ENCODE measurements at places on chromosomes 12 and 14.

DNA sequence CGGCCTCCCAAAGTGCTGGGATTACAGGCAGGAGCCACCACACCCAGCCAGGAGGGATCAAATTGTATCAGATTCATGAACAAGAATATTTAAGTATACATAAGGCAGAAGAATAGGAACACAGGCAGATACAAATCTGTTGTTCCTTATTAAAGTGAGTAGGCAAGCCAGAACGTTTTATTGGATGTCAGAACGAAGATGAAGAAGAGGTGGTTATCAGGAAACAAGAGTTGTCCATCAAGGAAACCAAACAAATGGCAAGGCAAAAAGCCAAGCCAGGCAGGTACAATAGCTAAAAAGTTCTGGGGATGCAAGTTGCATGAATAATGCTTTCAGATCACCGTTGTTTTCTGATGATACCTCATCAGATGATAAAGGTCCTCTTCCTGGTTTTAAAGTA lies 31.1 kb upstream of the BAZ1A start:
- peaks cover 2% of the 10 kb centered on the region for H3K4me1 ChIP-seq
- no peak for DNase-seq

- H3K36me3 ChIP-seq, result no peaks in the 10 kb centered on the region
- no peak overlapping the region for H3K27ac ChIP-seq
- H3K4me3 ChIP-seq, result no peak overlapping the region
- H3K4me1 ChIP-seq, result no peaks in the 10 kb centered on the region
These were observed 49.2 kb downstream of the LIN52 start for GRCh38 chr14:74133833-74134481.

GRCh38 chr12:1851151-1851701 lies 30.9 kb downstream of the LRTM2 start:
- H3K27ac ChIP-seq, result no peak overlapping the region
- DNase-seq, result peak; percentile 80
- H3K27me3 ChIP-seq, result peaks cover 29% of the 10 kb centered on the region
- no peaks in the 10 kb centered on the region for H3K4me1 ChIP-seq

- H3K36me3 ChIP-seq, result peaks cover 4% of the 10 kb centered on the region
- H3K4me1 ChIP-seq, result peaks cover 11% of the 10 kb centered on the region
- peak; percentile 78 for DNase-seq
- peak overlapping the region; percentile 80 for H3K4me3 ChIP-seq
These were observed 2.4 kb upstream of the NAB2 start for GRCh38 chr12:57086493-57087009.

DNA sequence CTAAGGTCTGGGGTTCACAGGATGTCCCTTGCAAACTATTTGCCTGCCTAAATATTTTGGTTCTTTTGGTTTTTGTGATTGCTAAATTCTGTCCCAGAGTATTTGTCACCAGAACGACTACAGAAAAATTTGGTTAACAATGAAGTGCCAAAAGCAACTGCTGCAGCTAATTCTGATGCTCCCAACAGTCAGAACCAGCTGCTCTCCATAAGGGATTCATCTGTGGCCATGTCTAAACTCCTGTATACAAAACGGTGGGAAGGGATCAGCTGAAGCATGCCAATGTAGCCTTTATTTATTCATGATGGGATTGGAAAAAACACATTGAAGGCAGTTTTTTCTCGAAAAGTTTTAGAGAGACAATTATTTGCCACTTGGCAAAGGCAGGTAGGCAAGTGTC lies 29.3 kb upstream of the PELI2 start:
- no peak overlapping the region for H3K27ac ChIP-seq
- no peak overlapping the region for H3K4me3 ChIP-seq
- no peaks in the 10 kb centered on the region for H3K4me1 ChIP-seq
- H3K36me3 ChIP-seq, result no peaks in the 10 kb centered on the region
- no peak for DNase-seq

DNA sequence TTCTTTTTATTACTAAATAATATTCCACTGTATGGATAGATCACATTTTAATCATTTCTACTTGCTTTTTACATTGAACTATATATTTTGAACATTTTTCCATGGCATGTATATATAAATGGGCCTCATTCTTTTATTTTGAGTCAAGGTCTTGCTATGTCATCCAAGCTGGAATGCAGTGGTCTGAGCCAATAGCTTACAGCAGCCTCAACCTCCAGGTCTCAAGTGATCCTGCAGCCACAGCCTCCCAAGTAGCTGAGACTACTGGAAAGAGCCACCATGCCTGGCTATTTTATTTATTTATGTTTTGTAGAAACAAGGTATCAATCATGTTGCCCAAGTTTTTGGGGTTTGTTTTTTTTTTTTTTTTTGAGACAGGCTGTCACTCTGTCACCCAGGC lies 7.6 kb downstream of the FCF1 start:
- H3K4me3 ChIP-seq, result no peak overlapping the region
- peak overlapping the region; percentile 5 for H3K27ac ChIP-seq
- H3K27me3 ChIP-seq, result no peaks in the 10 kb centered on the region
- H3K36me3 ChIP-seq, result peaks cover 37% of the 10 kb centered on the region
- peaks cover 6% of the 10 kb centered on the region for H3K4me1 ChIP-seq

DNA sequence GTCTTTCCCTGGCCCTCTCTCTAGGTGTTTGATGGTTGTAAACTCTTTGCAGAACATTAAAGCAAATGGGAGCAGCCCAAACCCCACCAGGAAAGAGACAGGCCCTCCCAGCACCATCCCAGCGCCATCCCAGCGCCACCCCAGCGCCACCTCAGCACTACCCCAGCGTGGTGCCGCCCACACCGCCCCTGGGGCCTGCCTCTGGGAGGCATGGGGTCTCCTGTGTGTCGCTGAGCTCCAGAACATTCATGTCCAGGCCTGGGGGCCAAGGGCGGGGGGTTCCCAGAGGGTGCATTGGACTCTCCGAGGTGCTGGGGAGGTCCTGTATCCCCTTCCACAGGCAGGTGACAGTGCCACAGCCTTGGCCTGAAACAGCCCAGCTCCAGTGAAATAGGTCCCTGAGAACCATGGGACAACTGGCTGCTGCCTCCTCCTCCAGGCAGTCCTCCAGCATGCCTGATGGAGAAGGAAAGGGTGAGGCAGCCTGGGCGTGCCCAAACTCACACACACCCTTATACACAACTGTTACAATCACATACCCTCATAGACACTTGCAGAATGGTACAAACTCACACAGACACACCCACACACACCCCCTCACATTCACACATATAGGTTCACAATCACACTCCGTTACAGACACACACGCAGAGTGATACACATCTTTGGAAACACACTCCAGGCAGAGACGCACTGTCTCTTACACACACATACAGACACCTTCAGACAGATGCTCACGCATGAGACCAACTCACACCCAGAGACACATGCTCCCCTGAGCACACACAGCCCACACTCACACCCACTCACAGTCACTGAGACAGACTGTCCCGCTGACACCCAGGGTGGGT lies 44.4 kb upstream of the NCOR2 start:
- H3K4me1 ChIP-seq, result no peaks in the 10 kb centered on the region
- no peak overlapping the region for H3K4me3 ChIP-seq
- no peak for DNase-seq
- H3K36me3 ChIP-seq, result no peaks in the 10 kb centered on the region
- no peak overlapping the region for H3K27ac ChIP-seq
- no peaks in the 10 kb centered on the region for H3K27me3 ChIP-seq

GRCh38 chr12:113860950-113861349 lies 105.2 kb downstream of the RBM19 start:
- no peaks in the 10 kb centered on the region for H3K27me3 ChIP-seq
- DNase-seq, result peak; percentile 76
- no peak overlapping the region for H3K4me3 ChIP-seq

- no peaks in the 10 kb centered on the region for H3K36me3 ChIP-seq
- H3K27ac ChIP-seq, result no peak overlapping the region
- H3K4me1 ChIP-seq, result no peaks in the 10 kb centered on the region
- no peak overlapping the region for H3K4me3 ChIP-seq
- H3K27me3 ChIP-seq, result no peaks in the 10 kb centered on the region
These were observed 375.9 kb downstream of the GALC start for GRCh38 chr14:87617079-87617478.

GRCh38 chr12:124098887-124099286 lies 125.9 kb downstream of the ZNF664 start:
- DNase-seq, result no peak
- H3K27ac ChIP-seq, result no peak overlapping the region
- H3K4me1 ChIP-seq, result no peaks in the 10 kb centered on the region
- peaks cover 23% of the 10 kb centered on the region for H3K27me3 ChIP-seq
- no peaks in the 10 kb centered on the region for H3K36me3 ChIP-seq

DNA sequence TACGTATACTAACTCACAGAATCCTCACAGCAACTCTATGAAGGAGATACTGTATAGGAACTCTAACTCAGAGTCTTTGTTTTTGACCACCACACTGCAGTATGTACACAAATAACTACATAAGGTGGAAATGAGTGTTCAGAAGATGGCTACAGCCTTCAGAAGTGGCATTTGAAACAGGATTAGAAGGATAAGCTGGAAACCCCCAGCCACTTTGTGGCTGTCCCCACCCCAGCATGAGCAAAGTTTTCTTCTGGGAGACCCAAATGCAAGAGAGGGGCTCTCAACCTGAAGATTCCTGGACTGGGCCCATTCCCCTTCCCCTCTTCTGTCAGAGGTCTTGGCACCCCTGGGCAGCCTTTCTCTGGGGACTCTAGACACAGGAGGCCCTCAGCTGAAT lies 43.2 kb upstream of the PNMA1 start:
- no peak for DNase-seq
- no peaks in the 10 kb centered on the region for H3K27me3 ChIP-seq
- peak overlapping the region; percentile 94 for H3K27ac ChIP-seq

DNA sequence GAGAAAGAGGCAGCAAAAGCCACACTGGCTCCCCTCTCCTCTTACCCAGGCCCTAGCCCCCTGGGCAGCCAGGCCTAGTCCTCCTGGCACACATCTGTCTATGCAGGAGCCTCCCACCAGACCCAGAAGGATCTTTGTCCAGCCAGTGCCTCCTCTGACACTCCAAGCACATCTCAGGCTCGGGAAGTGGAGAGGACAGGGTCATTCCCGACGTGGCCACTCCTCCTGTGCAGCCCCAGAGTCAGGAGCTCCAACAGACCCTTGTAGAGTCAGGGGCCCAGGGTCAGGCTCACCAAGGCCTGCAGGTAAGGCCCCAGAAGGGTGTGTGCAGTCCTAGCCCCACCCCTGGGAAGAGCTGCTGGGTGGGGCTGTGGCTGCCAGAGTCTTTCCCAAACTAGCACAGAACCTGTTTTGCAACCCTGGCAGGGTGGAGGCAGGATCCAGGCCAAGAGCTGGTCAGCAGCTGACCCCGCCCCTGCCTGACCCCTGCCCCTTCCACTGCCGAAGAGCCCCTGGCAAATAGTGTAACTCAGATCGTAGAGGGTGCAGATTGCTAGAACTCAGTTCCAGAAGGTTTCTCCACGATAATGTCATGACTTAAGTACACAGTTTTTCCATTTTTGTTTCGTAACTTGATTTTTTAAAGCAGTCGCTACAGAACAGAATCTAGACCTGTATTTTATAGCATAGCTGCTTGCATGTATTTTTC lies 26.6 kb upstream of the PNMA1 start:
- no peaks in the 10 kb centered on the region for H3K27me3 ChIP-seq
- H3K36me3 ChIP-seq, result peaks cover 7% of the 10 kb centered on the region
- H3K4me1 ChIP-seq, result peaks cover 50% of the 10 kb centered on the region
- H3K27ac ChIP-seq, result peak overlapping the region; percentile 76

DNA sequence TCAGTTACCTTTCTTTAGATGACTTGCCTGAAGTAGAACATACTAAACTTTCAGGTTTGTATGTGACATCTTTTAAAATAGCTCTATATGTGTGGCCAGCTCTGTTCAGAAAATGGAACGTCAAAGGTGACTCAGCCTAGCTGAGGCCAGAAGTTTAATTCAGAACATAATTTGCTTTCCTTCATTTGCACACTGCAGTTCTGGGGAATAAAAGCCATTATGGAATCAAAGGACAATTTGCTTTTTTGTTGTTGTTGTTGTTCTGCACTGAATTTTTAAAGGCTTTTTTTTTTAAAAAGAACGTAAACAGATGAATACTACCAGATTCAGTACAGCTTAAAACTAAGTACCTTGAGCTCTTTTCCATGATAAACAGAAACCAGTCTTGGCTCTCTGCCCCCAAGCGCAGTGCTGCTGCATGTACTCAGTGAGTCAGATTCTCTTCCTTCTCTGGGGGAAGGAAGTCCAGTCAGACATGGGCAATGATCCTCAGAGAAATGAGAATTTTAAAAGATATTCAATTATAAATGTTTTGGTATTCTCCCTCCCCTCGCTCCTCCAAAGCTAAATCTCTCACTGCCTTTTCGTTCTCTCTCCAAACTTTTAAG lies 644.2 kb downstream of the NOVA1 start:
- no peak overlapping the region for H3K27ac ChIP-seq
- H3K4me3 ChIP-seq, result peak overlapping the region; percentile 48
- H3K4me1 ChIP-seq, result peaks cover 11% of the 10 kb centered on the region
- no peaks in the 10 kb centered on the region for H3K27me3 ChIP-seq
- H3K36me3 ChIP-seq, result no peaks in the 10 kb centered on the region

DNA sequence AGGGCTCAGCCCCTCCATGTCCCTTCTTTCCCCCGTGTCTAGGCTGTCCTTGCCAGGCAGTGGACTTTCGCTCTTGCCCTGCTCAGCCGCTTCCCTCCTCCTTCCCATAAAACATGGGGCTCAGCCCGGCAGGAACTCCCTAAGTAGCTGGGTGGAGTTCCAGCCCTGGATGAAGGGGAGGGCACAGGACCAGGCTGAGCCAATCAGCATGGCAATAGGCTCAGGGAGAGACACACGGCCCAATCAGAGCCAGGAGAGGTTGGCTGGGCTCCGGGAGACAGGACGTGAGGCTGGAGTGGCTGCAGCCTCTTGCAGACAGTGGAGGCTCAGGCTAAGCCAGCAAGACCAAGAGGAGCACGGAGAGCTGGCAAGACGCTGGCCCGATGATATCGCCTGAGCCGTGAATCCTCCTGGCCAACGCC lies 54.3 kb downstream of the GALNT9 start:
- H3K4me3 ChIP-seq, result no peak overlapping the region
- no peaks in the 10 kb centered on the region for H3K4me1 ChIP-seq
- no peak overlapping the region for H3K27ac ChIP-seq
- H3K36me3 ChIP-seq, result no peaks in the 10 kb centered on the region
- H3K27me3 ChIP-seq, result peaks cover 44% of the 10 kb centered on the region

- DNase-seq, result peak; percentile 38
- H3K27ac ChIP-seq, result no peak overlapping the region
- H3K4me1 ChIP-seq, result peaks cover 23% of the 10 kb centered on the region
- H3K27me3 ChIP-seq, result no peaks in the 10 kb centered on the region
These were observed 11.7 kb upstream of the NAA30 start for GRCh38 chr14:57378661-57379060.

GRCh38 chr12:77054851-77055250 lies 10.5 kb downstream of the E2F7 start:
- no peak for DNase-seq
- no peak overlapping the region for H3K4me3 ChIP-seq
- H3K27me3 ChIP-seq, result no peaks in the 10 kb centered on the region
- no peaks in the 10 kb centered on the region for H3K36me3 ChIP-seq

- H3K4me3 ChIP-seq, result peak overlapping the region; percentile 91
- peaks cover 8% of the 10 kb centered on the region for H3K36me3 ChIP-seq
- H3K27ac ChIP-seq, result peak overlapping the region; percentile 96
- peaks cover 64% of the 10 kb centered on the region for H3K4me1 ChIP-seq
- H3K27me3 ChIP-seq, result no peaks in the 10 kb centered on the region
- DNase-seq, result peak; percentile 58
These were observed 2.7 kb downstream of the APPL2 start for GRCh38 chr12:105233041-105233905.

- H3K27ac ChIP-seq, result no peak overlapping the region
- H3K4me3 ChIP-seq, result no peak overlapping the region
- no peaks in the 10 kb centered on the region for H3K36me3 ChIP-seq
- no peaks in the 10 kb centered on the region for H3K27me3 ChIP-seq
- H3K4me1 ChIP-seq, result no peaks in the 10 kb centered on the region
- no peak for DNase-seq
These were observed 77.7 kb downstream of the MAP3K9 start for GRCh38 chr14:70731447-70732239.

Data from GM23248 (cell line).